ENCODE measurements at places on chromosomes 1 and 21. TPM values are rescaled to one million over a fixed set of nuclear protein-coding genes. Genes with fewer than 3 reads are reported as not detected.

Gene S100A3
- not detected for total RNA-seq

Gene PRXL2B
- 23.5 TPM for total RNA-seq

Gene SLC1A7
- total RNA-seq: not detected

Gene C2CD4D
- 1.1 TPM for total RNA-seq

Gene FABP3
- total RNA-seq: not detected

Gene C1orf141
- total RNA-seq: not detected

Gene KIAA0040
- 90.1 TPM for total RNA-seq

Gene CFH
- total RNA-seq: 2.8 TPM

Gene PIK3C2B
- total RNA-seq: 17.1 TPM

Gene IVL
- total RNA-seq: not detected

Gene TEX38
- not detected for total RNA-seq

Gene LCE7A
- total RNA-seq: not detected

Gene LHX8
- not detected for total RNA-seq

Gene ITGB2
- 447 TPM for total RNA-seq

Gene ILDR2
- 8.5 TPM for total RNA-seq

Gene AKR7A3
- 1.8 TPM for total RNA-seq

Gene FMO3
- not detected for total RNA-seq

Gene OR2L13
- not detected for total RNA-seq

Gene SNAPIN
- 38.2 TPM for total RNA-seq

Gene DAB1
- 3.5 TPM for total RNA-seq

Gene LIPI
- not detected for total RNA-seq

Gene KIF14
- 24.4 TPM for total RNA-seq

Gene ZBTB8B
- total RNA-seq: not detected

Gene DCLRE1B
- total RNA-seq: 18.4 TPM
